ENCODE measurements at places on chromosomes 11 and 22.

DNA sequence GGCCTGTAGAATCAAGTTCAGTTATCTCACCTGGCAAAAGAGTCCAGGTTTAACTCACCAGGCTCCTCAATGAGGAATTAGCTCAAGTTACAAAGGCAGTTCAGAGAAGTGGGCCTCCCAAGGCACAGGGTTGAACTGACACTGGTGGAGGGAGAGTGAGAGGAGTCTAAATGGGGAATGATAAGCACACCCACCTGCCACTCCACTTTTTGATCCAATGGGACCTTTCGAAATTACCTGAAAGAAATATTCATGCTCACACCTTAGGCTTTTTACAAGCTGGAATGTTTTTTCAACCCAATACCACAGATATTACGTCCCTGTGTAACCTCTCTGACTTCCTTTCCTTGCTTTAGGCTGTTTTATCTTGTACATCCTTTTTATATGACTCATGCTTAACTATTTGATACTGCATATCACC is 642.7 kb upstream of the TENM4 start:
- DNase-seq, result no peak

- DNase-seq, result no peak
Observed at GRCh38 chr11:114166897-114167323, 107.4 kb downstream of the ZBTB16 start.

DNA sequence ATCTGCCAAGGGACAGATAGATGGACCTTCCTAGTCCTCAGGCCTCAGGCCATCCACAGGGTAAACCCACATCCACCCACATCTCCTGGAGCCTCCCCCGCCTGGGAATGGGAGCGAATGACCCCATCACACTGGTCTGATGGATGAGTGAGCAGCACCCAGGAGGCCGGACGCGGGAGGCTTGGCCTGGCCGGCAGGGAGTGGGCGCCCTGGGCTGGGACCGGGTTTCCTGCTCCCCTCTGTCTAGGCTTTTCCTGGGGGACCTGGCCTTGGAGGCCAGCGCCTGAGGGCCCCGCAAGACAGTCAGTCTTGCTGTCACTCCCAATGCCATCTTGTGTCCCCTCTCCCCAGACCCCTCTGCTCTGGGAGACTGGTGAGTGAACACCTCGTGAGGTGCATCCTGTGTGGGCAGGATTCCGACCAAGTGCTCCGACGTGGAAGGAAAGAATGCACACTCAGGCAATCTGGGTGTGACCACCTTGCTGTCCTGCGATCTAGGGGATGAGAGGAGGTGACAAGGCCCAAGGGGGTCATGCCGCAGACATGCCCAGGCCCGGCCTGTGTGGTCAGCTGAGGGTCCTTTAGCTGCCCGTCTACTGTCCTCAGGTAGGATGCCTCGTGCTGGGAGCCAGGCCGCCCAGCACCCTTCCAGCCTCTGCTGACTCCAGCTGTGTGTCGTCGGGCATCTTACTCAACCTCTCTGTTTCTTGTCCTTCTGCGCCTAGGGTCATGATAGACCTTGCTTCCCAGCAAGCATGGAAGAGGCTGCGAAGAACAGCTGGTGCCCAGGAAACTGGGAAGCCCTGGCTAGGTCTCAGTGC is 26.5 kb upstream of the WNT7B start:
- DNase-seq, result no peak

DNA sequence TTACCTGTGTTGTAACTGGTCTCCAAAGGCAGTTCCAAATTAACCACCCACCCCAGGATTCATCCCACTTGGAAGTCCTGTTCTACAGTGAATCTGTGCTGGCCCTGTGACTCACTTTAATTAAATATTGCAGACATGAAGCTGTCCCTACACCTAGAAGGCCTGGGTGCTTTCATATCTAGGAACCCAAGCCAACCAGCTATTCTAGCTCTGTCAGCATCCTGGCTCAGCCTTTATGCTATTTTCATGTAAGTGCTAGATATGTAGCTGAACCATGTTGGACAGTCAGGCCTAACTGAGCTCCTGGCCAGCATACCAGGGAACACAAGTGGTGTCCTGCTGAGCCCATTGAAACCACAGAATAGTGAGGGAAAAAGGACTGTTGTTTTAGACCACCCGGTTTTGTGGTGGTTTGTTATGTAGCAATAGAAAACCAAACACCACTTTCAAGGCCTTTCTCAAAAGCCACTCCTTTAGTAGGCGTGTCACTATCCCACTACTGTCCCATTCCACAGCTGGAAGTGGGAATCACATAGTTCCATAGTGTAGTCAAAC is 30.3 kb downstream of the CNTF start:
- no peak for DNase-seq

- DNase-seq, result no peak
Observed at GRCh38 chr22:37155971-37156370, 6.3 kb upstream of the IL2RB start.

DNA sequence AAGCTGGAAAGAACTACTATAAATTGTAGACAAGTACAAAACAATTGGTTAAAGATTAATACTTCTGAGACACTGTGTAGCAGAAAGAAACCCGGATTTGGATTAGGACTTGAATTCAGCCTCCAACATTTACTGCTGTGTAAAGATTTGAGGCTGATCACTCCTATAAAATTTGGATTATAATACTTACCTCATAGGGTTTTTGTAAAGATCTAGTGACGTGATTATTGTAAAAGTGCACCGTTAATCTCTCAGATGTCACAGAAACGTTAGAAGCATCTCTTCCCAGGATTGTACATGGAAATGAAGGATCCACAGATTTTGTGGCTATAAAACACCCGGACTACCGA is 323 bp upstream of the HIKESHI start:
- DNase-seq, result no peak

GRCh38 chr11:6615046-6615445 is 3.0 kb upstream of the TAF10 start:
- DNase-seq, result no peak

DNA sequence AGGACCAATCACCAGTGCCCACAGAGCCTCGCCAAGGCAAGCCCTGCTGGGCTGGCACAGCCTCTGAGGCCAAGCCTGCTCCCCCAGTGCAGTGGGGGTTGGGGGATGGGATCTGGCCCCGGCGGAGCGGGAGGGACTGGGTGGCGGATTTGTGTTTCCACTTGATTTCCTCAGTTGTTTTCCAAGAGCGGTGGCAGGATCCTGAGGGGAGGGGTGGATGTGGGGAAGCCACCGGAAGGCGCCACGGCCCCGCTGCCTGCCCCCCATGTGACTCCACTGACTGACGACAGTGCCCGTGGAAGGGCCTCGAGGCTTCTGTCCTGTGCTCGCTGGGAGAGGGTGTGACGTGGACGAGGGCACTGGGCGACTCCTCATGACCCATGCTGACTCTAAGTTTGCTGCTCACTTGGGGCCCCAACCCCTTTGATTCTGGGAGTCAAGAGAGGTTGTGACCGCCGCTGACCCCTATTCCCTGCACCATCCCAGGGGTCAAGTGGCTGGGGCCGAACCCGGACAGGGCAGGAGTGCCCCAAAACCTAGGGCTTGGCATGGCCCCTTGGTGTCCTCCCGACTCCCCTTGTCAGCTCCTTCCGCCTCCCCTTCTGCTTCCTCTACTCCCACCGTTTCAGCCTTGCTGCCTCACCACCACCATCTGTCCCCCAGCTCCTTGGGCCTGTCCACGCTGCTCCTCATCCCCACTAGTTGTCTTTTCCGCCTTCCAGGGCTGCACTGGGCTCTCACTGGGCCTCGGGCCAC is 23.5 kb upstream of the PICK1 start:
- DNase-seq, result no peak

- peak; percentile 61 for DNase-seq
Observed at GRCh38 chr11:61516675-61517572, 8.4 kb downstream of the LRRC10B start.

DNA sequence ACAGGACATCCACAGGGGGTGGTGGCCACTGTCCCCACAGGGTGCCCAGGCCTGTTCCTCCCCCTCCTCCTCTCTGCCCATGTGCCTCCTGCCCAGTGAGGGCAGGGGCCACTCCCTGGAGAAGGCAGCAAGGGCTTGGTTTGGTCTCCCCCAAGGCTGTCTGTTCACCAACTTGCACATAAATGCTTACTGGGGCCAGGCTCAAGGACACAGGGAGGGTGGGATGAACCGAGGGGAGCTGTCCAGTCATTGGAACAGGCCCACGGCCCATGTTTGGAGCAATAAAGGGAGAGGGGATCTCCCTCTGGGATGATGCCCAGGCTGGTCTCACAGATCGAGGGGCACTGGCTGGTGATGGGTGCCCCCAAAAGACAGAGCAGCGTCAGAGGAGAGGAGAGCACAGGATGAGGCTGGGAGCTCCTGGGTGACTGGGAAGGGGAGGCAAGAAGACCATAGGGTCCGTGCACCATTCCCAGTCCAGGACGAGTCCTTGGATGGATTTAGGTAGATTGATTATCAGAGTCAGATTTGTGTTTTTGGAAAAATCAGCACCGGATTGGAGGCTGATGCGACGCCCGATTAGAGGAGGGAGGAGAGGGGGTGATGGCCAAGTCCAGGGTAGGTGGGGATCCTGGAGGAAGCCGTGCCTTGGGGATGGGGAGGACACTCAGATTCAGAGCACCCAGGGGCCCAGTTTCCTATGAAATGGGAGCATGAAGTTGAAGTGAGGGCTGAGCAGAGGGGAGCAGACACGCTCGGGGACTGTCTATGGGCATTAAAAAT is 1.1 kb downstream of the IGLL5 start:
- DNase-seq, result no peak

DNA sequence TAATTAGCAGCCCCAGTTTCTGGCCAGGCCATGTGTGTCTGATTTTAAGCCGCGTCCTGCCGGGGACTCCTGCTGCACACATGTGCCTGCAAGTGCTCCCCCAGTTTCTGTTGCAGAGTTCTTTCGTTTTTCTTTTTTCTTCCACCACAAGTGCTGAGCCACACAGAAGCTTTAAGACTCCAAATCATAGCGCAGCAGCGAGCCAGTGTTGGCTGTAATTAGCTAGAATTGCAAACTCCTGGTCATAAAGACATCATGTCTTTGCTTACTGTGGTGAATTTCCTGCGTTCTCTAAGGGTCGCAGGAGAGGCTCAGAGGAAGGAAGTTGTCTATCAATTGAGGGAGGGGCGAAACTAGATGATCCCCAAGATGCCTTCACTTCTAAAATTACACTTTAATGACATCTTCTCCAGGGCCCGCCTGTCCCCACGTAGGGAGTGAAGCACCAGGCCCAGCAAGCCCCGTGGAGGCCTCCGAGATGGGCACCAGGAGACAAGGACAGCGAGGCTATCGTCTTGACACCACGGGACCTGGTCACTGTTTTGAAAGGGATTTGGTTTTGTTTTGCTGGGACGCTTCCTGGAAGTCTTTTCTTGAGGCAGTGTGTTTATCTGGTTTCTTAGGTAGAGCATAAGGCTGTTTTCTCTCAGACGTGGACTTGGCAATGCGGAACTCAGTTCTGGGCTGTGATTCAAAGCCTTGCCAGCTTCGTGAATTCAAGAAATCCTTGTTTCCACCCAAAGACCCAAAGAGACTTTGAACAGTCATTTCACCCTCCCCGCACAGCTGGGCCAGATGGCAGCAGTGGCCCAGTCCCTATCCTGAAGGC is 71.8 kb downstream of the UBASH3B start:
- DNase-seq, result no peak

DNA sequence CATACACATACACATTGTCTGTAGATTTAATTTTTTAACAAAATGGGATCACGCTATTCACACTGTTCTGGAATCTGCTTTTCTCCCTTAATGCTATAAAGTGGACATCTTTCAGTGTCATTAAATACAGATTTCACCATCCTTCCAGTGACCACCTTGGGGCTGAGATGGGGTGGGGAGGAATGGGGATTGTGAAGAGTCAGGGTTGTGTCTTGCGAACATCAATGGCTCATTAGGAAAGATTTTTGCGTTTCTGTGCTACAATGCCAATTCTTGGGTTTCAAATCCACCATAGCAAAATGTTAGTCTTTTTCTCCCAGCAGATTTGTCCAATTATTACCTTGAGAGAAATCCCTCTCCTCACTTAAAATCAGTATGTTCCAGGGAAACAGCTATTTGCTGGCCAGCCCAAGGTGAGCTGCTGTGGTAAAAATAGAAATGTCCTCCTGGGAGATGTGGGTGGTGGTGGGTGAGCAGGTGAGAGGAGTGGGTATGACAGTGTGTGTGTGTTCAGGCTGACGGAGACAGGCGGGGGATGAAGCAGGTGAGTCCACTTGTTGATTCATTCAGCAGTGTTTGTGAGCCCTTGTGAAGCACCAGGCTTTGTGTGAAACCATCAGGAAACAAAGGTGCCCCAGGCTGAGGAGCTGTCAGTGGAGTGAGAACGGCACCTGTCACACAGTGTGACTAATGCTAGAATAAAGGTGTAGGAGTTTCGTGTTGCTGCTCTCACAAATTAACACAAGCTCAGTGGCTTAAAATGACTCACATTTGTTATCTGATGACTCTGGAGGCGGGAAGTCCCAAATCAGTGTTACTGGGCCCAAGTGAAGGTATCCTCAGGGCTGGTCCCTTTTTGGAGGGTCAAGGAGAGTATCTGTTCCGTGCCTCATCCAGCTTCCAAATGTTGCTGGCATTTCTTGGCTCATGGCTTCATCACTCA is 1.7 kb upstream of the CBX6 start:
- peak; percentile 63 for DNase-seq

- DNase-seq, result no peak
Observed at GRCh38 chr11:103608566-103608965, 427.9 kb upstream of the DDI1 start.

DNA sequence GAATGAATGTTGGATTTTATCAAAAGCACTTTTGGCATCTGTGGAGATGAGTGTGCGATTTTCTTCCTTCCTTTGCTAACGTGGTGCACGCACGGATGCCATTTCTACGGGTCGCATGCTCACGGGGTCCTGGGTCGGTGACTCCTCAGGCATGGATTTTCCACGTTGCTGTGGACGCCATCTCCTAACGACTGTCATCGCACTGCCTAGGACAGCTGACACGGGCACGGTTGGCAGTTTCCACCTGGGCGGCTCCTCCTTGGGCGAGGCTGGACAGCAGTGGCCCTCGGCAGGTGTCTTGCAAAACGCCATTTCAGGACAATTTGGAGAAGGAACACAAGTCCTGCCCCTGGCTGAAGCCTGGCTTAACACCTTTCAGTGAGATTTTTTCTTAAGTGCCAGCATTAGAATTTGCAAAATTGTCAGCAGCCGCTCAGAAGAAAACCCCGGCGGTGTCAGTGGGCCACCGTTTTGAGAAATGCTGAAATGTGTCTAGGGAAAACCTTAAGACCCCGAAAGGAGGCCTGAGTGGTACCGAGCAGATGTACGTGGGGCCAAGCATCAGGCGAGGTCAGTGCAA is 34.7 kb upstream of the TOLLIP start:
- no peak for DNase-seq

Measured in stimulated activated CD4-positive, alpha-beta T cell treated with anti-CD3 and anti-CD28 coated beads, Interleukin-2, amount 100 ng/mL, for 48 hours (primary cell).